ENCODE measurements at places on chromosomes 12 and 14. TPM values are rescaled to one million over a fixed set of nuclear protein-coding genes. Genes with fewer than 3 reads are reported as not detected.

GRCh38 chr12:118827047-118827446 lies 154.3 kb upstream of the SRRM4 start:
- no peak for DNase-seq

GRCh38 chr12:87828382-87828973 lies 200.7 kb downstream of the C12orf50 start:
- DNase-seq: no peak

The TOGARAM1 gene
- 11.9 TPM for total RNA-seq

The NKX2-8 gene
- not detected for total RNA-seq

The RITA1 gene
- 18.5 TPM for total RNA-seq

All from activated naive CD8-positive, alpha-beta T cell treated with anti-CD3 and anti-CD28 coated beads, Interleukin-2, amount 10 ng/mL, durations not matched to agents 7 days and 5 days (primary cell).